Central memory CD4-positive, alpha-beta T cell (primary cell): ENCODE measurements at places on chromosomes 7 and 10.

- no peak for DNase-seq
Observed at GRCh38 chr10:58281092-58281752, 12.3 kb downstream of the CISD1 start.

DNA sequence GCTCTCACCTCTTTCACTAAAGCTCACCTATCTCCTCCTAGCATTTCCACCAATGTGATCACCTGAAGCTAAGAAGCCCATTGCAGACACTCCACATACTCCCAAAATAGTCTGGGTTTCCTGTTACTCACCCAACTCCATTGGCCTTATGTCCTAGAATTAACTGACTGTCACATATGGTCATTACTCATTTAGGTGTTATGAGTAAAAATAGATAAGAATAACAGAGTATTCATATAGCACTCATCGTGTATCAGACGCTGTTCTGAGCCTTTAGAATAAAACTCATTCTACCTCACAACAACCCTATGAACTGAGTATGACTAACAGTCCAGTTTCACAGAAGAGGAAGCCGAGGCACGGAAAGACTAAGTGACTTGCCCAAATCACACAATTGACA, 174.2 kb upstream of the NPVF start:
- no peak for DNase-seq

- DNase-seq = no peak
Observed at GRCh38 chr7:471191-471865, 48.3 kb downstream of the PDGFA start.

- peak; percentile 62 for DNase-seq
Observed at GRCh38 chr7:36208997-36209813, 56.2 kb downstream of the EEPD1 start.

DNA sequence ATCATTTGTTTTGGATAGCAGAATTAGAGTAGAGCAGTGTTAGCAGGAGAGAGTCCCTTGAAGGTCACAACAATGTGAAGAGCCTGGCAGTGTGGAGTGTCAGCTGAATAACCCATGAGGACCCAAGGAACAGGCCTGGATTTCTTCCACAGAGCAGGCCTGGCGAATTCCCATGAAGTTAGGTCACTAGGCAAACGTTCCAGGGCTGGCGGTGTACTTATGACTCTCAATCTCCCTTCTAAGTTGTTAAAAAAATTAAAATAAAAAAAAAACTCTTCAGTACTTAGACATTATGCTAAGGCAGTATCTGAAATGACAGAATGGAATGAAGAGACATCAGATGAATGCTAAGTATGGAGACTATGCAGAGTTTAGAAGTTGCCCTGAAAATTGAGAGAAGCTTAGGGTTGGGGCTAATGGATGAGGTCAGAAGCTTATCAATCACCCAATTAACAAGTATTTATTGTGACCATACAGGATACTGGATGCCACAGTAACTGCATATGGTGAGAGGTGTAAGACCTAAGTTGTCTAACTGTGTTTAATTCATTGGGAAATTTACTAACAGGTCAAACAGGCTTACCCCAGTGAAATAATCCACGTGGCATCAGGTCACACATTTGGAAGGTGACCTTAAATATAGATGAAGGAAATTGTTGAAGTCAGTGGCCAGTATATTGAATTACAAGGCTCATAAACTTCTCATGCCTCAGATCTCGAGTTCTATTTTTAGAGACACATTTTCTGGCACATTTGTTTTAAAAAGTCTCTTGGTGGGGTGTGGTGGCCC, 126.2 kb upstream of the NRP1 start:
- DNase-seq = no peak

GRCh38 chr10:131891196-131891928, 9.4 kb upstream of the PPP2R2D start:
- DNase-seq = no peak

- no peak for DNase-seq
Observed at GRCh38 chr10:72906446-72906845, 12.9 kb downstream of the OIT3 start.

- DNase-seq = no peak
Observed at GRCh38 chr10:49446031-49446430, 50.1 kb upstream of the DRGX start.

DNA sequence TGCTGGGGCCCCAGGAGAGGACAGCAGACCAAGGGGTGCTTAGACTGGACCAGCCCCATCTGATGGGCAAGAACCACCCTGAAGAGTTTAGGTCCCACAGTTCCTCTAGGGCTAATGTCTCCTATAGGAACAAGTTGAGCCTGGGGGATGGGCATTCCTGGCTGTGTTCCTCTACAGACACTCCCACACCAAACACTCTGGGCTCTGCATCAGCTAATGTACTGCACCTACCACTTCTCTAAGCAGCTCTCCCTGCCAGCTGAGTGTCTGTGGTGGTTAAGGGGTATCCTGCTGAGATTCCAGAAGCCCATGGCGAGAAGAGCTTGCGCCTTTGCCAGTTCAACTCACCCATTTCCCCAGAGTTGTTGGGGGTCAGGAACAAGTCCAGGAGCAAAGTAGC, 284.1 kb upstream of the CSTF2T start:
- DNase-seq = no peak

DNA sequence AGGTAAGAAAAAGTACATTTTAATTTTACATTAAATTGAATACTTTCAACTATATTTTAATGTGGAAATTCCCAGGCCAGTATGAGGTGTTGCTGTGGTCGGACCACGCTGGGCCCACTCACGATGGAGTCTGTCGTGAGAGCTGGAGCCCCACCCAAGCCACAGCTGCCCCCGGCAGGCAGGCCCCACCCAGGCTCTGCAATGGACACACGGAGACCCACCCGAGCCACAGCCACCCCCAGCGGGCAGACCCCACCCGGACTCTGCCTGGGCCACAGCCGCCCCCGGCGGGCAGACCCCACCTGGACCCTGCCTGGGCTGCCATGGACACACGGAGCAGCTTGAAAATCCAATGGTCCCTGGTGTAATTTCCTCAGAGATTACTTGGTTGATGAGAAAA, 141.3 kb downstream of the PTPRN2 start:
- DNase-seq = no peak

DNA sequence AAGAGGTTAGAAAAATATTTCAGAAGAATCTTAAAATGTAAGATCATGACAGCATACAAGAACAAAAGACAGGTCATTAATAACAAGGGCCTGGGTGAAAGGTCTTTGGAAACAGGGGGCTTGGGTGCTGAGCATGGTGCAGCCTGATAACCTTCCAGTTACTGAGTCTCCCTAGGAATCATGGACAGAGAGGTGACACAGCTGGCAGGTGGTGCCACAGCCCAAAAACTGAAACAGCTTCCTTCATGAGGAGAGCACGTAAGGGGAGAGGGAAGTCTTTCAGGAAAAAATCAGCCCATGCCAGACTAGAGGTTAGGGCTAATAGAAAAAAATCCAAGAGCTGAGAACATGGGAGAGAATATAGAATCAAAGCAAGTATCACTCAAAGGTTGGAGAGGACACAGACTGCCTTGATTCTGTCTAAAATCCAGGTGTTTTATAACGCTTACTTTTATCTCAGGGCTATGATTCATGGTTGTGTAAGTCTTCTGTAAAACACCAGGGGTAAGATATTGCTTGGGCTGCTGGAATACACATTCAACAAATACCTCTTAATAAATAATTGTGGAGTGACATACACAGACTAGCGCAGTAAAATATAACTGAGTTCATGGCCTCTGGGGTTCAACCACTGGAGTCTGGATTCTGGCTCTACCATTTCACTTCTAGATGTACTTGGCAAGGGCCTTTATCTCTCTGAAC, 88.1 kb downstream of the SEMA3C start:
- no peak for DNase-seq

DNA sequence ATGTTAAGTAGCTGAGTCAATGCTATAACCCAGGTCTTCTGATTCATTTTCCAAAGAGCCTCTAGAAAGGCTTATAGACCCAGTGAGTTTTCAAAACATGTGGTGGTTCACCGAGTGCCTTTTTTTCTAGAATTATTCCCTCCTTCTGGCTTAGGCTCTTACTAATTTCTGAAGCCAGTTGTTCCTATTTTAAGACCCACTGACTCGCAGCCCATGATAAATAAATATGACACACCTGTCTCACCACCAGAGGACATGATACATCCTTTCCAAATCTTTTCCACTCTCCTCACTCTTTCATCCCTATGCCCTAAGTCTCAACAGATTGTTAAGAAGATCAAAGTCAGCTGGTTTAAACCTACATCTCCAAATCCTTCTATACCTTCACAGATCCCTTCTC, 126.0 kb upstream of the WNT16 start:
- no peak for DNase-seq

- no peak for DNase-seq
Observed at GRCh38 chr7:16399265-16399831, 22.0 kb downstream of the CRPPA start.

GRCh38 chr7:49839863-49840645, 66.6 kb downstream of the VWC2 start:
- no peak for DNase-seq

DNA sequence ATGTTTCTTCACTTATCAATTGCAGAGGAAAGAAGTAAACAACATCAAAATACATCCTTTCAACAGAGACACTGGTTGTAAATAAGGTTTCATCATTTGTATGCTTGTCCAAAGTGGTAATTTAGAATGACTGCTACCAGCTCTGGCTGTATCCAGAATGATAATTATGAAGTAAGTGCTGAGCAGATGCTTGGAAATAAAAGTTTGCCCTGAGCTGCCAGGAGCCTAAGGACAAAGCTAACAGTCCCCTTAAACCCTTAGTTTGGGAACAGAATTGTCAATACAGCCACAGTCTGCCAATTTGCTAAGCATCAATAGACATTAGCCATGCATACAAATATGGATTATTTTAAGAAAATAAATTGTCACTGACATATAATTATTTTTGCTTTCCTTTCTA, 147.0 kb upstream of the SLC13A1 start:
- DNase-seq = no peak

DNA sequence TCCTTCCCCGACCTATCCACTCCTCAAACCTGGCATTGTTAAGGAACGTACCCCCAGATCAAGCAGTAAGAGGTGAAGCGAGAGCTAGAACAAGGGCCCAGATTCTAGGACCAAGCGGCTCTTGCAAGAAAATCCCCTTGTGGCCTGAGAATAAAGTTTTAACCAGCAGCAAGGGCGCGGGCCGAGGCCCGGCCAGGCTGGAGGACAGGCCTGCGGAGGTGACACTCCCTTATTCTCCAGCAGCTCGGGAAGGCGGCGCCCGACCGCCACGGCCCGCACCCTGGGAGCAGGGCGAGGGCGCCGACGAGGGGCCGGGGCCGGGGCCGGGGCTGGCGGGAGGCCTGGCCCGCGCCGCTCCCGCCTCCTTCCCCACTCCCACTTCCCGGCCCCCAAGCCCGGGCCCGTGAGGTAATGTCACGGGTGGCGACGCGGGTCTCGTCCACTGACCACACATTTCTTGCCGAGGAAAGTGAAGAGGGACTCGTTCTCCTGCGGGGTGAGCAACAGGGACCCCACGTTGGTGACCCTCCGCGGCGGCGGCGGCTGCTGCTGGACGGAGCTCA, 551 bp downstream of the WASL start:
- DNase-seq = no peak

DNA sequence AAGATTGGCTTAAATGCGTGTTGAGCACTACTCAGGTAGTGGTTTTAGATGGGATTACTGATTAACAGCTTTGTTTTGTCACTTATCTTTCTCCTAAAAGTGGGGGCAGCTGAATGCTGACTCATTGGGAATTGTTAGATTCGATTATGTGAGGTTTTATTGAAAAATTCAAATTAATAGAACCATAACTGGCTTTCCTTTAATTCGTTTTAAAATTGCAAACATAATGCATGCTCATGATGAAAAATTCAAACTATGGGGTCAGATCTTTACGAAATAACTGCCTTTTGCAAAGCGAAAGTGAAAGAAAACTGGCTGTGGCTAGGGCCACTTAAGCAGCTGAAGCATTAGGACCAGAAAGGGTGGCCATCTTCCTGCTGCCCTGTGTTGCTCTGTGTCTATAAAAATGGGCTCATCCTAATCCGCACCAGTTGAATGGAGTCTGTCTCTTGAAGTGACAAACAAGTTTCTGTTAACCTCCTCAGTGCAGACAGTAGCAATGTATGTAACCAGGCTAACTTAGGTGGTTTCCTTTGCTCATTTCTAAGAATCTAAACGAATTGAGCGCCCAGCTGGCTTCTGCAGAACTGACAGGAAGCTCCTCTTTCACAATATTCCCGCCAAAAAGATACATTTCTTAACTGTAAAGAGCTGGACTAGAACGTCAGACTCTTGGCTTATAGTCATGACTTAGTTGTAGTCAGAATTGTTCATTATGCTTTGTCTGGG, 27.8 kb downstream of the DENND10 start:
- peak; percentile 48 for DNase-seq

DNA sequence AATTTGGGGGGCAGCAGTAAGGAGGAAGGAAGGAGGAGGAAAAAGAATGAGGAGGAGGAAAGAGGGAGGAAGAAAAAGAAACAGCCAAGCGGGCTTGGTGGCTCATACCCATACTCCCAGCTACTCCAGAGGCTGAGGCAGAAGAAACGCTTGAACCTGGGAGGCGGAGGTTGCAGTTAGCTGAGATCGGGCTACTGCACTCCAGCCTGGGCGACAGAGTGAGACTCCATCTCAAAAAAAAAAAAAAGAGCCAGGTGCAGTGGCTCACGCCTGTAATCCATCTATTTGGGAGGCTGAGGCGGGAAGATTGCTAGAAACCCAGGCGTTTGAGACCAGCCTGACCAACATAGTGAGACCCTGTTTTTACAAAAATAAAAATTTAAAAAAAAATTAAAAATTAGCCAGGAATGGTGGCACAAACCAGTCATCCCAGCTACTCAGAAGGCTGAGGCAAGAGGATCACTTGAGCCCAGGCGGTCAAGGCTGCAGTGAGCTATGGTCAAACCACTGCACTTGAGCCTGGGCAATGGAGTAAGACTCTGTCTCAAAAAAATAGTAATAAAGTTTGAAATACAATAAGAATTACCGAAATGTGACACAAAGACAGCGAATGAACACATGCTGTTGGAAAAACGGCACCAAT, 14.1 kb upstream of the CRCP start:
- no peak for DNase-seq

- DNase-seq = no peak
Observed at GRCh38 chr7:153193144-153193595, 433.6 kb downstream of the ACTR3B start.

GRCh38 chr10:50577681-50578350, 45.9 kb downstream of the SGMS1 start:
- no peak for DNase-seq
